ENCODE measurements at places on chromosomes 11 and 22. TPM values are rescaled to one million over a fixed set of nuclear protein-coding genes. Genes with fewer than 3 reads are reported as not detected.

Gene ETS1
- 71.6 TPM for total RNA-seq

Gene LINC01488
- not detected for total RNA-seq

Gene KRTAP5-9
- total RNA-seq, result not detected

Gene ARFGAP3
- 50.7 TPM for total RNA-seq

Gene CTNND1
- total RNA-seq, result 185 TPM

Gene PTGDR2
- total RNA-seq, result 1.3 TPM

Gene ISX
- not detected for total RNA-seq

Gene RIMBP3B
- 0.72 TPM for total RNA-seq

Gene NXPE1
- not detected for total RNA-seq

Gene LRRC10B
- total RNA-seq, result 0.51 TPM

Gene ZBTB3
- total RNA-seq, result 7.5 TPM

Gene SLC6A5
- total RNA-seq, result not detected

Gene KDM4E
- total RNA-seq, result not detected

Gene LPXN
- total RNA-seq, result 3.9 TPM

Gene SGSM1
- 1.2 TPM for total RNA-seq

Gene ACAD8
- 26.0 TPM for total RNA-seq

Gene ZP1
- total RNA-seq, result not detected

Gene P2RX3
- not detected for total RNA-seq

Gene TMA7B
- not detected for total RNA-seq

Gene TRPC6
- 20.7 TPM for total RNA-seq

Gene C11orf65
- 2.5 TPM for total RNA-seq

Gene CLTCL1
- 60.1 TPM for total RNA-seq

Gene AMPD3
- 7.6 TPM for total RNA-seq

Gene ANKK1
- total RNA-seq, result 0.21 TPM

Gene FOLR3
- total RNA-seq, result not detected

Gene ST3GAL4
- total RNA-seq, result 30.9 TPM

Gene TALDO1
- total RNA-seq, result 79.3 TPM

Gene GDPD4
- total RNA-seq, result not detected

Gene TAF10
- 20.6 TPM for total RNA-seq

Gene PKP3
- total RNA-seq, result 39.2 TPM

Gene C22orf23
- total RNA-seq, result not detected

Gene OR52E8
- not detected for total RNA-seq
